RCC 7860 (cell line): ENCODE measurements at places on chromosomes 3 and 15.

- no peak for DNase-seq
Observed at GRCh38 chr3:89783341-89783927, 676.0 kb downstream of the EPHA3 start.

DNA sequence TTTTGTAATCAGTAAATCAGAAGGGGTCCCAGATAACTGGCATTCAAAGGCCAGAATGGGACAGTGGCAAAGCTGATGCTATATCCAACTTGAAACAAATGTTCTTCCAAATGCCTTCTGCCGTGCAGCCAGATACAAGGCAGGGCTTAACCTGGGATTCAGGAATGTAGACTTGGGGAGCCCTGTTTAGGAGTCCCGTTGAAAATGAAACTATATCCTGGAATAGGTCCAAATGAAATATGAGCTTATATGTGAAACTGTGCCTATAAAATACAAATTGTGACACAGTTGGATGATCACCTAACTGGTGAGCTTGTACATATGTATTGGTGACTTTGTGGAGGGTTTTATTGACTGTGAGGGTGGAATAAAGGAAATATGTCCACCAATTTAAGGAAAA is 28.7 kb downstream of the FRMD4B start:
- DNase-seq: no peak

DNA sequence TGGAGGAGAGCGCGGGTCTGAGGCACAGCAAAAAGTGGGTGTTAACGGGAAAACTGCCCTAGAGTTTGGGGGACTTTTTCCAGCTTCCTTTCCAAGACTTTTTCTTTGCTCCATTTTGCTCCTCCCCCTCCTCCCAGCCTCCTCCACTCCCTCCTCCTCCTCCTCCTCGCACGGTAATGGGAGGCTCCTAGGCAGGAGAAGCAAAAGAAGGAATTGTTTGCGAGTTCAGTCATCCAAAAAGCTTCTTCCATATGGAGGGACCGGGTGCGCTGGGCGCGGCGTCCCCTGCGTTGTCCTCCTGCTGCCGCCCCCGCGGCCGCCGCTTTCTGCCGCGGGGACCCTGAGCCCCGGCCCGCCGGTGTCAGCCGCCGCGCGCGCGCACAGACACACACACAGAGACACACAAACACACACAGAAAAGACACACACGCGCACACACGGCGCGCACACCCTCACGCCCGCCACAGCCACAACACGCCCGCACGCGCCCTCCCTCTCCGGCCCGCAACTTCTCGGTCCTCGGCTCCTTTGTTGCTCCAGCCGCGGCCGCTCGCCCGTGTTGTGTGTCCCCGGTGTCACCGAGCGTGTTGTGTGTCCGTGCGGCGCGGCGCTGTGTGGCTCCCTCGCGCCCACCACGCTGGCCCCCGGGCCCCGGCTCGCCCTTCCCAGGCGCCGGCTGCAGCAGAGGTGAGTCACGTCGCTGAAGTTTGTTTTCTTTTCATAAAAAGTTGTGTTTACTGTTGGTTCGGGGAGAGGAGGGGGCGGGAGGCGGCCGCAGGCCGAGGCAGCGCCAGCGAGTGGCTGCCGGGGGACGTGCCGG is at the start of gene BOC:
Gene BOC (plus strand): TSS at position 228 of the 820 bp plus-strand sequence. CDS start 38,246 bp downstream, outside the sequence.
- DNase-seq: no peak

DNA sequence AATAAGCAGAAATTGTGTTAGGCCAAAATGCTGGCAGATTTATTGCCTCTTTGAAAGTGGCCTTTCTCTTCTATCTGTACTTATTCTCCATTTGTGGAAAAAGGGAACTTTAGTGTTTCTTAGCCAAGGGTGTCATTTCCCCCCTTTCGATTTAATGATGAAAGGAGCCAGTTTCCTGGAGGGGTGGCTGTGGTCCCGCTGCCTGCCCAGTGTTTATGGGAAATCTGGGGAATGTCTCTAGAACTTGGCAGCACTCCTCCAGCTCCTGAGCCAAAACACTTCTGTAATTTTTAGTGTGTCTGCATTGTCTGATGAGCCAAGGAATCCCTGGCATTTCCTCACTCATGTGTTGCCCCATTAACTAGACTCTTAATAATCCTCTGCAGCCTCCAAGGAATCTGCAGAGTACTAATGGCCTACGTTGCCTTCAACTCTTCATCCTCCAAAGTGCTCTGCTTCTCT is 448.8 kb downstream of the GRM7 start:
- DNase-seq: no peak

DNA sequence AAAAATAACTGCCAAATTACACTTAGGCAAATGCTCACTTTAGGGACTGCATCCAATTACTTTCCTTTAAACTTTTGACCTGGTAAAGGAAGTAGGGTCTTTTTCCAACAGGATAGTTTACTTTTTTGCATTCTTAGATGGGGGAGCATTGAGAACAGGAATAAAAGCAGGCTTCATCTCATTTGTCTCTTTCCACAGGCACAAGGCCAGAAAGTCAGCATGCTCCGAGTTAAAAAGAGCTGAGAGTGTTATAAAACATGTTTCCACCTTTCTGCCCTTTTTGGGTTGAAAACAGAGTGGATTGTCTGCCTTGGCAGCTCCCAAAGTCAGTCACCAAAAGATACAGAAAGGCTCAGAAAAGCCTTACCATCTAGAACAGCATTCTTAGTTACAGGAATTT is 404.9 kb upstream of the ALCAM start:
- DNase-seq: no peak

DNA sequence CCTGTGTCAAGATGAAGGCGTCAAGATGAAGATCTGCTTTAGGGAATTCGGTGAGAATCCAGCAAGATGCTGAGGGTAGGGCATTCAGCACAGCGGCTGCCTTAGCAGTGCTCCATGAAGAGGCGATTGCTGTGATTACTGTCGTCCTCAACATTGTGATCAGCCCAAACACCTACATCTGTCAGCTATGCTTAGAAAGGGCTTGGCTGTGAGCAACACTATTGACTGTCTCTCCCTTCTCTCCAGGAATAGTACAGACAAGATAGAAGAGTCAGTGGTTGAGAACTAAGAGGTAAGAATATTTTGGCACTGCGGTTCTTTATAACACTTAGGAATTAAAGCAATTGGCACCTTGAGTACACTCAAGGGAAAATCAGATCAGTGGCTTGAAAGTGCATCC is 91.3 kb downstream of the THBS1 start:
- no peak for DNase-seq

DNA sequence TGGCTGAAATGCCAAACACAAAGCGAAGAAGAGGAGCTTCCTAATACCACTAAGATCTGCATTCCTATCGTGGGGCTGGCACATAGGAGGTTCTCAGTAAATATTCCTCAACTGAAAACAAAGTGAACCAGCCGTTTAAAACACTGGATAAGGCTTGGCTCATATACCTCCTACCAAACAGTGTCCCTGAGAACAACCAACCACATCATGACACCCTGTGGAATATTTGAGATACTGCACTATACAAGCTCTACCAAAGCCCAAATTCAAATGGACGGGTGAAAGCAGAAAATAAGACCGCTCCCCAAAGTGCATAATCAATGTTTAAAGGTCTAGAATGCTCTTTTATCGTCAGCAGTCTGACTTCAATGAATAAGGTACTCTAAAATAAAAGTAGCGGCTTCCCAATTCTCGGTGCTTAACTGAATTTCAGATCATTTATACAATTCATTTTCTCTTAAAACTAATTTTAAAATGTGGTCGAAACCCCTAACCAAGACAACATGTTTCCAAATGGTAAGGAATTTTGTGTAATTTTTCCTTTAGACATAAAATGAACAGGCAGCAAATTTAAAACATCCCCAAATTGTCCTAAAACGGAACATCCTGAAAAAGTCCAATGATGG is 425.8 kb downstream of the ERC2 start:
- DNase-seq: no peak

GRCh38 chr3:66729687-66730393 is 229.0 kb upstream of the LRIG1 start:
- no peak for DNase-seq

DNA sequence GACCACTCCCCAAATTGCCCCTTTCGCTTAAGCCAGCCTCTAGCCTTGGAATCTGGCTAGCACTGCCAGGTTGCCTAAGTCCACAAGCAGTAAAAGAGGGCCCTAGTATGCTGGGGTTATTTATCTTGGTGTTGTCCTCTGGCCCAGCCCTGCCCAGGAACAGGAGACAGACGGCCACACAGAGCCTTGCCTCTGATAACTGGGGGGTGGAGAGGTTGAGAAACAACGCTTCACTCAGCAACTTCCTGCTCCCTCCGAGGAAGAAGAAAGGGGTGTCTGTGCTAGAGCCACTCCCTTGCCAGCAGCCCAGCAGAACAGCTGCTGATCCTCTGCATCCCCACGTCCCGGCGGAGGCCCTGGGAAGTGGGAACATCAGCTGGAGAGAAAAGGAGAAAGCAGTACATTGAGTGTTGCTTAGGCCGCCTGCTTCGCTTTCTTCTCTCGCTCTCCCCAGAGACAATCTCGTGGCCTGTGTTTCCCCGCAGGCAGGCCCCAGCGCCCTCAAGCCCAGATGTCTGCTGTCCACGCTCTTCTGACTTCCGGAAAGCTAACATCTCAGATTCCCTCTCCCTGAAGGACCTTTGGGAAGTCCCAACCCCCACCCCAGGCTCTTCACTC is 22.6 kb upstream of the C3orf70 start:
- no peak for DNase-seq

GRCh38 chr15:62953021-62953420 is 89.5 kb upstream of the TPM1 start:
- DNase-seq: no peak

DNA sequence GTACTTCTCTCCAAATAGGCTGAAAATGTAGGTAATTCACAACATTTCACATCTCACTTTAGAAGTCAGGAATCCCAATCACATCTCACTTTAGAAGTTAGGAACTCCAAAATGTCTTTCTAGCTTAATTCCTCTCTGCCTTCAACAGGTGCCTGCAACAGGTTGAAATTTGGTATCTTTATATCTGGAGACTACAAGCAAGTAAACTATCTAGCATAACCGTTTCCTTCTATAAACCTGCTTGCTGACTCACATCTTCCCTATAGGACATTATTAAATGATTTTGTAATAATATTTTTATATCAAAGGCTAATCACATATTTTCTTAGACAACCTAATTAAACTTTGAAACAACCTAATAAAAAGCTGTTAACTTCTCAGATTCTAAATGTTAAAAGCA is 18.2 kb downstream of the RFX7 start:
- DNase-seq: no peak

- DNase-seq: no peak
Observed at GRCh38 chr3:185585518-185585858, 607 bp upstream of the SENP2 start.

DNA sequence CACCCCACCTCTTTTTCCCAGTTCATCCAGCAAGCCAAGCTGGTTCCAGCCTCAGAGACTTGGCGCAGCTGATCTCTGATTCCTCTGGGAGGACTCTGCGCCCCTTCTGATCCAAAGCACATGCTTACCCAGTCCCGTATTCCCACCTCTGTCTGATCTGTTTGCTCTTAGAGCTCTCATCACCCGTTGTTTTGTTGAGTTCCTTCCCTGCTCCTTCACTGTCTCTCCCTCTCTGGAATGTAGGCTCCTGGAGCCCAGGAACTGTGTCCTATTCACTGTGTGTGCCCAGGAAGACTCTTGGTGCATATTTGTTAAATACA is 1.3 kb upstream of the ZXDC start:
- DNase-seq: no peak

- no peak for DNase-seq
Observed at GRCh38 chr15:61764981-61765380, 295.3 kb downstream of the VPS13C start.

DNA sequence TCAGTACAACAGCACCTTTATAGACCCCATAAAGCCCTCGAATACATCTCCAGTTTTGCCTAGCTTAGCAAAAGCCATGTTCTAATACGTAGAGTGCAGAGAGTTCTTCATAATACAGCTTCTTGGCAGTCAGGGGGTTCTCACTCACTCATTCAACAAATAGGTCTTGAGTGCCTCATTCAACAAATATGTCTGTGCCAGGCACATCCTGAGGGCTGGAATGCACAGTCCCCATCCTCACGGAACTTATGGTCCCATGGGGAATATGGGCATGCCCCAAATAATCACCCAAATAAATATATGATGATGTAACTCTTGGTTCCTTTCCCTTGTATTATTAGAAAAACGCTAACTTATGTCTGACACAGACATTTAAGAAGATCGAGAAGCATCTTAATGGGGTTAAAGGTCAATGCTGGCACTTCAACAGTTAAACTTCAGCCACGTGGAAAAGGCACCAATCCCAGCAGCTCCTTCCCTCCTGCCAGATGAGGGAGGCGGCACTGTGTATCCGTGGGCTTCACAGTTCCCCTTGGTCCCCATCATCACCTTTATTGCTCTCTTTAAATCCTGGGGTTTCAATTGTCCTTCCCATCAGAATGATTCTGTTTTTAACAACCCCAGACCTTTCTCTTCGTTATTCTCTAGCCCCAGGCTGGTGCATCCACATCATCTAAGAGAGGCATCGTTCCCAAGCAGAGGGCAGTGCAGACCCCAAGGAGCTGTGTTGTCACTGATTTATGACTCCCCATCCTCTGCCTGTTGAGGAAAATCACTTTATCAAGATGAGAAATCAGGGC is 18.9 kb upstream of the SEMA5B start:
- DNase-seq: no peak

GRCh38 chr3:46381625-46382024 is 10.9 kb downstream of the CCR5 start:
- no peak for DNase-seq

DNA sequence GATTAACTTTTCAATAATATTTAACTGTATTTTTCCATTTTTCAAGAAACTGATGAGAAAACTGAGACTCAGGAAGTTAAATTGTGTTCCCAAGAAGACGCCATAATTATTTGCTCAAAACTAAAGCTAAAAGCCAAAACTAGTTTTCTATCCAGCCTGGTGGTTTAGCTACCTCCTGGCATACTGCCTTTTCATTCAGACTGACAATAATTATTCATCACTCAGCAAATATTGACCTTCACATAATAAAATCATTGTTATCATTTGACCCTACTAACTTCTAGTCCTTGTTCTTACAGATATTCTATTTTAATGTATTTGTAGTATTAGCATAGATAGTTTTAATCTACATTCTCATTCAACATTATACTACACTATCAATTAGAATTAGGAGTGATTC is 210.6 kb upstream of the GADL1 start:
- peak; percentile 5 for DNase-seq

DNA sequence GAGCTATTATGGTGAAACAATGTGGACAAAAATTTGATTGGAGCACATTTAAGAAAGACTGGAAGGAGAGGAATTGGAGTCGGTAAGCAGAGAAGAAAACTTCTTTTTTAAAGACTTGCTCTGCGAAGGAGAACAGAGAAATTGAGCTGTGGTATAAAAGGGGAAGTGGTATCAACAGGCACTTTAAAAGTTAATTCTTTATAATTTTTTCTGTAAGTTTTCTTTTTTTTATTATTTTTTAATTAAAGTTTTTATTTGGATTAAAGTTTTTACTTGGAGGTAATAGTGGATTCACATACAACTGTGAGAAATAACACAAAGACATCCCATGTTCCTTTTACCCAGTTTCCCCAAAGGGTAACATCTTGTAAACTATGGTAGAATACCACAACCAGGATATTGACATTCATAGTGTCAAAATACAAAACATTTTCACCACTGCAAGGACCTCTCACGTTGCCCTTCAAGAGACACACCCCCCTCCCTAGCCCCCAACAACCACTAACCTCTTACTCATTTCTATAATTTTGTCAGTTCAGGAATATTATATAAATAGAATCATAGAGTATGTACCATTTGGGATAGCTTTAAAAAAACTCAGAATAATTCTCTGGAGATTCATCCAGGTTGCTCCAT is 33.8 kb upstream of the XIRP1 start:
- DNase-seq: no peak
